ENCODE measurements at places on chromosomes 2 and 18. TPM values are rescaled to one million over a fixed set of nuclear protein-coding genes. Genes with fewer than 3 reads are reported as not detected.

DNA sequence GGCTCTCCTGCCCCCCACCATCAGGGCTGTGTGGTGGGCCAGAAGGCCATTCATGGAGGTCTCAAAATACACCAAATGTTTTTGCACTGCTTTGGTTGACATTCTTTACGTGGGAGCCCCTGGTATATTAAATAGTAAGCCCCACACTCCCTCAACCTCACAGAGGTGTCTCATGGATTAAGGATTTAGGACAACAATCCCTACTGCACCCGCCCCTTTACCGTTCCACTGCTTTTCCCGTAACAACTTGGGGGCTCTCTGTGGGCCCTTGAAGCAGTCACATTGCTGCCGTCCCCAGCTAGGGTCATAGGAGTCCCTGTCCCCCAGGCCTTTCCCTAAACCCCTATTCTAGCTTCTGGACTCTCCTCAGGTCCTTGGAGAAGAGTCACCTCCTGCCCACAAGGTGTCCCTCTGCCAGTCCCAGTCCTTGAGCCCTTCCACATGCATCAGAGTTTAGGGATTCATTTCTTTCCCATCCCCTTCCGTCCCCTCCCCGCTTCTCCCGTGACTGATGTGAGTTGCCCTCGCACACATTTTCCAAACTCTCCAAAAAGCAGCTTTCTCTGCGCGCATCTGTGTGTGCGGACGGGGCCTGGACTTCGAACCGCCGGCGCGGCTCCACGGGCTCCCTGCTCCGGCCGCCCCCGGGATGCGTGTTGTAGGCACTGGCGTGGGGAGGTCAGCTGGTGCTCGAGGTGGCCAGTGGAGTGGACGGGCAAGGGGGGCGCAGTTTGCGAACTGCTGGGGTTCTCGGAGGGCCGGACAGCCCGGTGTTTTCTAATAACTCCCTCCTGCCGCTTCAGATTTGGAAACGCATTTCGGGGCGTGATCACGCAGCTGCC is 84.8 kb downstream of the LYPD1 start:
- DNase-seq = no peak

DNA sequence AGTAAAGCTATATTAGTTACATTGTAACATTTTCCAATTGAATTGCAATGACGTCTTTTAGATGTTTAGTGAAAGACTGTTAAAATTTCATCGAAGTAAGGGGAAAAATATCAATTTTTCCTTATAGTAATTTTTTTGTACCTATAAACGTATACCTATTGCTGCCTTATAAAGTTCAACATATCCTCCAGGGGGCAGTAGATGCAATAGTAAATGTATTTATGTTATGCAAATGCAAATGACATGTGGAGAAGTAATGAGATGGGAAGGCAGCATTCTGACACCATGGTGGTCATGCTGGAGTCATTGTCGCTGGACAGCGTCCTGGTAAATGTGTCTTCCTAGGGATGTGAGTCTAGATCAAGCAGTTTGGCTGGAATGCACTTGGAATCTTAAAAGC is 38.7 kb downstream of the MSTN start:
- peak; percentile 41 for DNase-seq

DNA sequence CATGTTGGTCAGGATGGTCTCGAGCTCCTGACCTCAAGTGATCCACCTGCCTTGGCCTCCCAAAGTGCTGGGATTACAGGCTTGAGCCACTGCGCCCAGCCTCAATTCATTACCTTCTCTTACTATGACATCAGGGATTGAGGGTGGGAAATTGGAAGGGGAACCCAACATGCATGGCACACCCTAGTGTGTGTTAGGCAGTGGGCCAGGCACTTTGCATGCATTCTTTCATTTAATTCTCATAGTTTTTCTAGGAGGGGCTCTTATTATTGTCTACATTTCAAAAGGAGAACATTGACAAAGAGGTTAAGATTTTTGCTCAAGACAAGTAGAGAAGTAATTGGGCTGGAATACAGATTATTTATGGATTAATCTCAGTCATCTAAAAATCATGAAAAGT is 10.9 kb upstream of the DNAJB2 start:
- DNase-seq = no peak

DNA sequence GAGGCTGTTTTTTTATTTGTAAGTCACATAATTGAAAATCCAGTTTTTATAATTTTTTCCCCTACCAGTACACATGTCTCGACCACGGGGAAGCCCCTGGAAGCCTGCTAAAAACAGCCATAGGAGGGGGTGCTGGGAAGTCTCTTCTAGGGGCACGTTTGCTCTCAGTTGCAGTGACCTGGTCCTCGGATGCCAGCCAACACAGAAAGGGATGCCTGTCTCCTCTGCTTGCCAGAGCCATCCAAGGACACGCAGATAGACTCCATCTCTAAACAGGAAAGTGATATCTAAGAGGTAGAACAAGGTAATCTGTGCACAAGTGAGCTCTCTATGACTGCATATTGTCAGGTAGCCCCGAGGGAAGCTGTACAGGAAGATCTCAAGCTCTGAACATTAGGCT is 255.8 kb downstream of the SETBP1 start:
- DNase-seq = no peak

GRCh38 chr2:109171444-109172334 is 42.7 kb downstream of the SH3RF3 start:
- DNase-seq = peak; percentile 96

DNA sequence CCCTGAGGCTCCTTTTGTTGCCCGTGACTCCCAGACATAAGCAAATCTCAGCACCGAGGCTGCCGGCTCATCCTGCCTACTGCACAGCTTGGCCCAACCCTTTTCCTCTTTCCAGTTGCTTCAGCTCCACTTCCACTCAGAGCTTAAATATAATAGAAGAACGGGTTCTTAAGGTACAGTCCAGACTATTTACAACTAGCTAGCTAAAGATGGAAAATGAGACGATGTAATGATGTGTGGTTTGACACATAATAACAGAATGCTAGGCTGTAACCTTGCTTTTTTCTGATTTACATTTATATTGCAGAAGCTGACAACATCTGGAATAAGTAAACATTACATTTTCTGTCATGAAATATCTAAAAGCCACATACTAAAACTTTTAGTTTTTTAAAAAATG is 26.9 kb upstream of the ATP9B start:
- no peak for DNase-seq

GRCh38 chr2:237097911-237098702 is 12.4 kb downstream of the COPS8 start:
- peak; percentile 97 for DNase-seq

- peak; percentile 82 for DNase-seq
Observed at GRCh38 chr2:96637385-96638143, 548 bp downstream of the KANSL3 start.

DNA sequence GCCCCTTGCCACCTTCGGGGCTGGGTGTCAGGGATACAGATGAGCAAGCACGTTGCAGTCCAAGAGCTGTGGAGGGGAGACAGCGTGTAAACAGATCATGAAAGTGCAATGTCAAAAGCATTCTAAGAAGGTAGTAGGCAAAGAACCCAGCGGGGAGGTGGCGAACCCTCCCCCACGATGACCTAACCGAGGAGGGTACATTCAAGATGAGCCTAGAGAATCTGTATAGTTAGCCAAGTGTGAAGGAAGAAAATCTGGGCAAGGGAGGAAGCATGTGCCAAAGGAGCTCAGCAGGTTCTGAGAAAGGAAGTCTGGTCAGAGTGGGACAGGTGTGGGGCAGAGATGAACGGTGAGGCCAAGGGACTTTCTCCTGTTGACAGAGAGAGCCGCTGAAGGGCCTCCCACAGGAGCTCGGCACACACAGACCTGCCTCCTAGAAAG is 106.9 kb downstream of the SP3 start:
- DNase-seq = no peak

DNA sequence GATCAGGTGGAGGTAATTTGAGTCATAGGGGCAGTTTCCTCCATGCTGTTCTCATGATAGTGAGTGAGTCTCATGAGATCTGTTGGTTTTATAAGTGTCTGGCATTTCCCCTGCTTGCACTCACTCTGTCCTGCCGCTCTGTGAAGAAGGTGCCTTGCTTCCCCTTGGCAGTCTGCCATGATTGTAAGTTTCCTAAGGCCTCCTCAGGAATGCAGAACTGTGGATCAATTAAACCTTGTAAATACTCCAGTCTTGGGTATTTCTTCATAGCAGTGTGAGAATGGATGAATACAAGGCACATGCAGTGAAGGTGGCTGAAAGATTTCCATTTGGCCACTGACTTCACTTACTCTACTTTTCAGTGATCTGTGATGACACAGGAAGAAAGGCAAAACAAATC is 133.7 kb downstream of the SH3BP4 start:
- no peak for DNase-seq

DNA sequence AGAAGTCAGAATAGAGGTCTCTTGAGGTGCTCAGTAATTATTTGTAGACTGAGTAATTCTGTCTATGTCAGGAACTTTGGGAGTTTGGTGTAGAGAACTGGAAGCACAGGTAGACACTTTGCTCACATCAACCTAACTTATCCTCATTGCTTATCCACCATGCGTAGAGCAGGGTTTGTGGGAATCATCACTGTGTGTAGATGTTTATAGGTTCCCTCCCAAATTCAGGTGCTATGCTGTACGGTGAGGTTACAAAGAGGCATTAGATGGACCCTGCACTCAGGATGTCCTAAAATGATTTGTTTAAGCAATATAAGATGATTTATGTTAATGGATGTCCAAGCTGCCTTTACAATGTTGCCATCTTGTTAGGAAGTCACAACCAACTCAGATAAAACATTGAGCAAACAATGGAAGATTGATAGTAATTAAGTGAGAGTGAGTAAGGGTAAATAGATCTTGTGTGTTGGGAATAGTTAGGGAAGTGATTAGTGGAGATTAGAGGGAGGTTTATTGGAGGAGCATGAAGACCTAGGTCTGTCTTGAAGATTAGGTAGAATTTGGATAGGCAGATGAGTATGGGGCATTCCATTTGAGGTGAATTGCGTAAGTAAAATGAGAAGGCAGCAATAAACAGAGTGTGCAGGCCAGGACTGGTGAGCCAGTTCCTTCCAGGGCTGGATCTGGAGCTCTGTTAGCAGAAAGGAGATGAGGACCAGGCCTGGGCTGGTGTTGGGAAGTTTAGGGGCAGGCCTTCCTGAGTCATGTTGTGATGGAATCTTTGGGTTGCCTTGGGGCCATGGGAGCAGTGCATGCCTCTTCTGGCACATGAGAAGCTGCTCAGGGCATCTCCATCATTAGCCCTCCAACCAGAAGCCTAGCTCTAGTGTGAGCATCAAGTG is 12.1 kb downstream of the EPAS1 start:
- peak; percentile 83 for DNase-seq

DNA sequence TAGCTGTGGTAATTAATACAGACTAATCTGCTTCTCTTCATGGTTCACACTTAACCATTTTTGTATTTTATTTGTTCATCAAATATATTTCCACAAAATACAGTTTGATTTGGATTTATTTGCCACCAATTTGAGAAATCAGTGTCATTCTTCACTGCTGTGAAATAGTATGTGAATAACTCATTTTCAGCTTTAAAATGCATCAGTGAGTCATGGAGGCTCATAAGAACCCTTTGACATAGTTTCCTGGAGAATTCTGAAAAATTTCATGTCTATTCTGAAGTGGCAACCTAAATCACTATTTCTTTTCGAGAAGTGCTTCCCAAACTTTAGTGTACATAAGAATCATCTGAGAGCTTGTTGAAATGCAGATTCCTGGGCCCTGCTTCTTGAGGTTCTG is 1026.7 kb upstream of the ACVR2A start:
- DNase-seq = no peak

DNA sequence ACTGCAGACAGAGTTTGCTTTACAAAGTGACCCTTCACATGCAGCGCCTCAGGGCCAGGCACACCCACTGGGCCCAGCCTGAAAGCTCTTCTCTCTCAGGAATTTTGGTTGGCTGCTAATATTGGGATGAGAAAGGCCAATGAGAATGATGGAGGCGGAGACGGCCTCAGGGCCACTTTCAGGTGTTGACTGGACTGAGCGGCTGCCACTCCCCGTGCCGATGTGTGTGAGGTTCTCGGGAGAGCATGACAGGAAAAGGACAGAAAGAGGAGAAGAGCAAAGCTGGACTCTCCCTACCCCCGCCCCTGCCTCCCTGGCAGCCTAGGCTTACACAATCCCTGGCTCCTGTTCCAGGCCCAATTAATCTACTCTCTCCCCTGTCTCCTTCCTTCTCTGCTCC is 155.7 kb downstream of the CELF4 start:
- DNase-seq = no peak

DNA sequence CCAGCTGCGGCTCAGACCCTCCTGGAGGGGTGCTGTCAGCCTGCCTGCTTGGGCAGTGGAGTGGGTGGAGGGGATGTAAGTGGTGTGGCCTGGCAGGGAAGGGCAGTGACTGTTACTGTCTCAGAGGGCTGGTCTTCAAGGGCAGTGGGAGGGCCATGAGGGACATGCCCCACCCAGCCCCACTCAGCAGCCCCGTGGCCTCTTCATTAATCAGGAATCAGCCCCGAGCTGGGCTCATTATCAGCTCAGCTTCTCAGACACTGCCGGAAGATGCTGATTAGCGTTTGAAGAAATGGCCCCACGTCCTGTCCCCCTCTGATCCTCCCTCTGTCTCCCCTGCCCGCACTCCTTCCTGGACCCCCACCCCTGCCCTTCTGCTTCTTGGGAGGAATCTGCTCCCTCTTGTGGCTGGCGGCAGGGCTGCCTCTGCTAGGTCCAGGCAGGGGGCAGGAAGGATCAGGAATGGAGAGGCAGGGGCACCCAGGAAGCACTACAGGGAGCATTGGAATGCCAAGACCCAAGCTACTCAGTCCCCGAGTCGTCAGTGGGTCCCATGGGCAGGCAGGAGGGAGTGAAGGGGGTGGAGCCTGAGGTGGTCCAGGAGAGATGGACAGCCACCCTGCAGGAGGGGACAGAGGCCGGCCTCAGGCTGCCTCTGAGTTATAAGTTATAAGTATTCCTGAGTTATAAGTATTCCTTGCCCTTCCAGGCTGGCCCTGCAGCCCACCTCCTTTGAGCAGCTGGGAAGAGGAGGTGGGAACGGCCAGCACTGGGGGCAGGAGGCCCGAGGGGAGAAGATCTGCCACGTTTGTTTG is 7.0 kb downstream of the ASIC4 start:
- no peak for DNase-seq

- DNase-seq = no peak
Observed at GRCh38 chr2:64922482-64923384, 66.5 kb upstream of the SLC1A4 start.

GRCh38 chr2:112643488-112643887 is 2.3 kb upstream of the SLC20A1 start:
- DNase-seq = no peak

DNA sequence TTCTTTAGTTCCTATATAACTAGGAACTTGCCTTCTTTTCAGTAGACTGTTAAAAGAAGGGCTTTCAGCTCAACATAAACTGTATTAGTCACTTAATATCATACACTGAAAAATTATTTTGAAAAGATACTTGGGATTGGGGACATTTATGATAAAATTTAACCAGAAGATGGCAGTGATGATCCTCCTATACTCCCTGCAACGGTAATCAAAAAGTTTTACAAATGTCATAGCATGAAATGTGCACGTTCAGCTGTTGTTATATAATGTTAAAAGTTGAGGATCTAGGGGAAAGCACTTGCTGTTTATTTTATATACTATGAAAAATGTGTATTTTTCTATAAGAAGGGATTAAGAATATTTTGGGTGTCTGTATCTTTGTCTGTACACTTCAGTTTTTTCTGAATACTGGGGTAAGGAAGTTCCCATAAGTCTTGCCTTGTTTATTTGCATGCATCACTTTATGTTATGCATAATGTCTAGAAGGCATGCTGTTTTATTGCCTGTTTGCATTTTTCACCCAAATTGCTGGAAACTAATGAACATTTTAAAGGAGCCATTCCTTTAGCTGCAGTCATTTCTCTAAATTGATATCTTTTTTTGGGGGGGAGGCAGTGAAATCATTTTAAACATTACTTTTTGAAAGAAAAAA is 19.0 kb downstream of the DYNC1I2 start:
- DNase-seq = peak; percentile 37

RNF152 gene
- total RNA-seq = 48.2 TPM

MAP2 gene
- total RNA-seq = 1.1 TPM

MRO gene
- not detected for total RNA-seq

POTEI gene
- not detected for total RNA-seq

SLC4A3 gene
- 13.4 TPM for total RNA-seq

CCL20 gene
- total RNA-seq = not detected
